NCI-H1092 (cell line): ENCODE measurements at places on chromosomes 4 and X.
A peak's percentile ranks its signal among the peaks of the same experiment; 100 is the strongest.

- no peak for DNase-seq
Measured at GRCh38 chr4:170884969-170885570, 795.3 kb upstream of the AADAT start.

GRCh38 chr4:70855464-70855863 lies 15.8 kb upstream of the GRSF1 start:
- DNase-seq, result no peak

- no peak for DNase-seq
Measured at GRCh38 chr4:184400375-184400870, 73.9 kb downstream of the IRF2 start.

GRCh38 chr4:153661215-153661822 lies 22.8 kb upstream of the TLR2 start:
- DNase-seq, result no peak

GRCh38 chr4:158811704-158812103 lies 42.9 kb downstream of the FNIP2 start:
- DNase-seq, result no peak

DNA sequence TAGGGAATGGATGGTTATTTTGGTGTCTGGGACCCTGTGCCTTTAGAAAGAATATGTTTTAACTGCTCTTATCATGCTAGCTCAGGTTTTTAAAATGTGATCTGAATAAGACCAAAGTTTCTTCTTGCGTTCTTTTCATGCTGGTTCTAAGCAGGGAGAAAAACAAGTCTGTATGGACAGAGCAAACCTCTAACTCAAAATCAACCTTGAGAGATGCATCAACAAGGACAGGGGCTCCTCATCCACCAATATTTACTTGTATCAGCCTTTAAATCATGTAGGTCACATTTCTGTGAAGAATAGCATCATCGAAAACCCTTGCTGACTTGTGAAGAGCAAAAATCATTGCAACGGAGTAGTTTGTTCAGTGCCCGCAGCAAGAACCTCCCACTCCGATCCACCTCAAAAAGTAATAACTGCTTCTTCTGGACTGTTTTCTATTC lies 1.2 kb downstream of the ATP10D start:
- no peak for DNase-seq

- DNase-seq, result peak; percentile 49
Measured at GRCh38 chr4:19857380-19857779, 394.3 kb upstream of the SLIT2 start.

GRCh38 chr4:129978315-129978714 lies 882.4 kb downstream of the C4orf33 start:
- no peak for DNase-seq

DNA sequence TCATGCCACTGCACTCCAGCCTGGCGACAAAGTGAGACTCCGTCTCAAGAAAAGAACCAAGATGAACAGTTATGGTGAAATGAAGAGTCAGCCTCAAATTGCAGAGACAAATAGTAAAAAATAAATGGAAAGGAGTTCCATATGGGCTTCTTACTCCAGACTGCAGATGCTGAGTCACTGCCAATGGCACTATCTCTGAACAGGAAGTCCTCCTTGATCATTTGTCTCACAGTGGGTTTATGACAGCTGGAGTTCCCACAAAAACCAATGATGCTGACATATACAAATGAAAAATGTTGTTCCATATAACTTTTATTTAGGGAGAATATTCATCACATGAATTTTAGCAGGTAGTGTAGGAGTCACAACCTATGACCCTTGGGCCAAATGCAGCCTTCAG lies 631.6 kb downstream of the PCDH18 start:
- DNase-seq, result no peak

- DNase-seq, result no peak
Measured at GRCh38 chrX:9682456-9682855, 83.2 kb downstream of the GPR143 start.

DNA sequence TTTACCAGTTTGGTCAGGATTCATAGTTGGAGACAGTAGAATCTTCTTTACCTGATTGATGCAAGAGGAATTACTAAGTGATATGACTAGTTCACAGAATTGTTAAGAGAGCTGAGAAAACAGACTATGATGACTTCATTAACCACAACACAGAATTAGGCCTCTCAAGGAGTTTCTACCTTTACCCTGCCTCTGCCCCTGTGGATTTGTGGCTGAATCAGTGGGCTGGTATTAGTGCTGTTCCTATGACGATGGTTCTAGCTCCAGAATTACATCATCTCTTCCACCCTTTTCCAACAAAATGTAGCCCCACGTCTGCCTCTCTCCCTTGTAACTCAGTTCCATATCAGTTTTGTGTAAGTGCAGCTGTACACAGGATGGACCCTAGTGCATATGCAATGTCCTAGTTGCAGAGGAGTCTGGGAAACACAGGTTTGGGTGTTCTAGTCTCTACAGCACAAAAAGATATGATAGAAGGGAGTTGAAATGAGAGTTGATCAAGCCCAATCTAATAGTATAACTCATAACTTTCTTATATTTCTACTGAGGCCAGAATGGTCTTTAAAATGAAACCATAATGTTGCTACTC lies 99.3 kb downstream of the ANXA5 start:
- DNase-seq, result no peak

DNA sequence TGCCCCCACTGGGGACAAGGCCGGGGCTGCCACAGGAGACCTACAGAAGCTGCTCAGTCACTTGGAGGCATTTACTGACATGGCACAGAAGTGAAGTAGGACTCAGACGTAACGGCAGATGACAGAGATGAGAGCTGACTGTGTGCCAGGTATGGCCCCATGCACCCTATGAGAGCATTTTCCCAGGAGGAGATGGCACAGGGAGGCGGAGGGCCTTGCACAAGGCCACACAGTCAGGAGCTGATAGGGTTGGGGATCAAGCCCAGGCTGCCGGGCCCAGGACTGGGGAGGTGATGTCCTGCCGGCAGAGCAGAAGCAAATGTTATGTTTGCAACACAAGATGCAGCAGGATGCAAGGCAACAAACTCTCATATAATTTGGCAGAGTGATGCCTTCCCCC lies 34.1 kb downstream of the NAT8L start:
- no peak for DNase-seq

GRCh38 chrX:153474718-153475117 lies 4.3 kb upstream of the HAUS7 start:
- peak; percentile 10 for DNase-seq

GRCh38 chrX:69429339-69430015 lies 74.6 kb upstream of the NALF2 start:
- no peak for DNase-seq

- DNase-seq, result no peak
Measured at GRCh38 chr4:44670506-44671199, 7.6 kb upstream of the GUF1 start.

- no peak for DNase-seq
Measured at GRCh38 chr4:20462426-20463175, 210.9 kb downstream of the SLIT2 start.

DNA sequence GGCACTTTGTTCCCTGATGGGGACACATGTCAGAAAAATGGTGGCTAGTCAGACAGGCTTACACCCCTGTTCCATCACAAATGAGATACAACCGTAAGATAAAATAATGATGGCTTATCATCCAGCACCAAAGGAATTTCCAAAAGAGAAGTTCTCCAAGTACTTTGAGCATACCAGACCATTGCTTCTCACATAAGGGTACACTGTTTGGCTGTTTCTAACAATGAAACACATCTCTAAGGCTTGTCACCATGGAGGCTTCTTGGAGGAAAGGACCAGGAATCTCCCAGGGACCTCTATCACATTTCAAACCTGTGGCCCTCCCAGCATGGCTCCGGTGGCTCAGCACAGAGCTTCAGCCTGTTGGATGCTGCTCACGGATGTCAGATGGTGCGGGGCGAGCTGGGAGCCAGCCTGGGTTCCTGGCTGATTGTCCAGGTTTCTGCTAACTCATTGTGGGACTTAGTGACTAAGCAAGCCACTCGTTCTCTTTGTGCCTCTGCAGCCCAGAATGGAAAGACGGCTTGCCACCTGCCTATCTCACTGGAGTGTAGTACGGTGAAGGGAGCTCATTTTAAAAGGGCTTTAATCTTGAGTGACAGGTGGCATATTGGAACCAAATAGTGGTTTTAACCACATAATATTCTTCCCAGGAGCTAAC lies 54.5 kb downstream of the FHDC1 start:
- no peak for DNase-seq

DNA sequence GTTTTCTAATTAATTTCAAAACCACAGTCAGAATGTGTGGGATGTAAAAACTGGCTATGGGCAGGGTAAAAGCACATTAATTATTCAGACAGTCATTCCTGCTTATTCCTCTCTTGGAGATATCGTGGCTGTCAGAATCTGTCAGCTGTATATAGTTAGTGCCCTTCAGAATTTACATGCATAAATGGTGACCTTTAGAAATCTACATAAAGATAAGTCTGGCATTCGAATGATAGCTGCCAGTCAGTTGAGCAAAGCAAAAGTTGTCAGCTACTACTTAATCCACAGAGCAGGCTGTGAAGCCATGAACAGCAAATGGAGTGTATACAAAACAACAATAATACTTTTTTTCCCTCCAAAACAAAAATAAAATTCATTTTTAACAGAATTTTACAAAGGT lies 189.5 kb downstream of the ADGRL3 start:
- no peak for DNase-seq
